ENCODE measurements at places on chromosomes 11 and 22.

DNA sequence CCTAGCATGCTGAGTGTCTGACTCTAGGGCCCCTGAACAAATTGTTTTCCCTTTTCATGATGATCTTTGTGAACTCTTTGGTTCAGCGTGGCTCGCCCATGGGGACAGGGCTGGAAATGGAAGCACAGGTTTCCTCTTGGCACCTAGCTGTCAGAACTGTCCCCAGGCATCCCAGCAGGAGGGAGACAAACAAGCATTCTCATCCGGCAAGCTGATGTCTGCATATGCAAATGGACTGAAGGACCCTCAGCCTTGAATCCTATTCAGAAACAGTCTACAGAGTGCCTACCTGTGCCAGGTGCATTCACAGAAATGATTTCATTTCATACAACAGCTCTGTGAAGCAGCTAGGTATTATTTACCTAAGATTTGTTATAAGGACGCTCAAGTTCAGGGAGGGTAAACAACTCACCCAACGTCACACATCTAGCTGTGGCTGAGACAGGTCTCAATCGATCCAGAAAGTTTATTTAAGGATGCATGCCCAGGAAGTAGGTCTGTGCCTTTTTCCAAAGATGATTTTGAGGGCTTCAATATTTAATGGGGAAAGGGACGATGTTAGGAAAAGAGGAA is 176.4 kb downstream of the KIRREL3 start:
- DNase-seq = peak; percentile 59

DNA sequence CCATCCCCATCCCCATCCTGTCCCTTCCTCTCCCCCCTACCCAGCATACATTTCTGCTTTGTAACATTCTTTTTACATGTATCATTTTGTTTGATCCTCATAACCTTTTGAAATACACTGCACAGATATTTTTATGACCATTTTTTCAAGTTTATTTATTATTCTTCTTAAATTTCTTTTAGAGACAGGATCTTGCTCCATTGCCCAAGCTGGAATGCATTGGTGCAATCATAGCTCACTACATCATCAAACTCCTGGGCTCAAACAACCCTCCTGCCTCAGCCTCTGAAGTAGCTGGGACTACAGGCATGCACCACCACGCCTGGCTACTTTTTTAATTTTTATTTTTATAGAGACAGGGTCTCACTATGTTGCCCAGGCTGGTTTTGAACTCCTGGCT is 99.4 kb upstream of the AKIP1 start:
- no peak for DNase-seq

DNA sequence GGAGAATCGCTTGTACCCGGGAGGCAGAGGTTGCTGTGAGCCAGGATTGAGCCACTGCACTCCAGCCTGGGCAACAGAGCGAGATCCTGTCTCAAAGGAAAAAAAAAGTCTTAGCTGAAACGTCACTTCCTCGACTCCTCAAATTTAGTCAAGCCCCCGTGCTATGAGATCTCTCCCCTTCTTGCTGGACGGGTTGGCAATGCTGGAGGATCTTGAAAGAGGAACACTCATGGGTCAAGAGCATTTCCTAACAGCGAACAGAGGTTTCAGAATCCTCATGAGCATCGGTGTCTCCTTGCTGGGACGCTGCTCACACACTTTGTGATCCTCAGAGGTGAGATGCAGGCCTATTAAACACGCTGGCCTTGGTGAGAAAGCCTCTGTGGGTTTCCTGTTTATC is 35.9 kb downstream of the APOL3 start:
- peak; percentile 0 for DNase-seq

GRCh38 chr22:34943830-34944229 is 122.1 kb upstream of the ISX start:
- no peak for DNase-seq

DNA sequence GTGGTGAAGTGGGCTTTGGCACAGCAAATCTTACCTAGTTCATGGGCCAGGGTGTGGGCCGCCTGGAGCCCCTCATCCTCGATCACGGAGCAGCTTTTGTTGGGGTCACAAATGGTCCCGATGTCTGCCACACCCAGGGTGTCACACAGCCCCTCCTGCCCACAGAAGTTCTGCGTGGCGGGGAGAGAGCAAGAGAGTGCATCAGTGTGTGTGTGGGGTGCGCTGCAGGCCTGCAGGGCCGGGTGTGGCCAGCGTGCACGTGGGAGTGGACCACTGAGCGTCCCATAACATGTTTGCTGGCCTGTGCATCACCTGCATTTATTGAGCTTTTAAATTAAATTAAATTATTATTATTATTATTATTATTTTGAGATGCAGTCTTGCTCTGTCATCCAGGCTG is 11.5 kb downstream of the ADAMTS8 start:
- no peak for DNase-seq

- no peak for DNase-seq
These were observed 5.4 kb downstream of the GRK2 start for GRCh38 chr11:67271541-67272284.

GRCh38 chr22:47456031-47456430 is 693.6 kb downstream of the TBC1D22A start:
- no peak for DNase-seq

- no peak for DNase-seq
These were observed 156.9 kb downstream of the NCAM1 start for GRCh38 chr11:113118104-113118503.

- no peak for DNase-seq
These were observed 122.9 kb upstream of the HSD17B12 start for GRCh38 chr11:43557553-43558110.

GRCh38 chr11:109644152-109644551 is 222.2 kb downstream of the C11orf87 start:
- DNase-seq = peak; percentile 19

- DNase-seq = no peak
These were observed 17.6 kb upstream of the NRGN start for GRCh38 chr11:124722176-124722575.

GRCh38 chr11:31812383-31813381 is 1.6 kb upstream of the PAX6 start:
- peak; percentile 73 for DNase-seq

- DNase-seq = no peak
These were observed 67.2 kb downstream of the SPATA19 start for GRCh38 chr11:133778161-133778560.

DNA sequence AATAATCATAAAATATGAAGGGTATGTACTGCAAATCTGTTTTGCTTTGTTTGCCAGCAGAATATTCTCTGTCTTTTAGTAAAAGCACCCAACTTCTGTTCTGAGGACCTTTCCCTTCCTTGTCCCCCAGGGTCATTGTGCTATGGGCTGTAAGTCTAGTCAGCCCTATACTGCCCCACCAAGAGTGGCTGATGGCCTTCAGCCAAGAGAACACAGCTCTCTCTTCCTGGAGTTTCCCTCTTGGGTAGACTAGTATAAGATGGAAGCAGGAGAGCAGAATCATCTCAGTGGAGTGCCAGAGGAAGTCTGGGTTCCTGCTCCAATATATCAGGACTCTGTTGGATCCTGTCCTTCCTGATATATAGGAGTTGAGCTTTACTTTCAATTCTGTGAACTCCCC is 29.0 kb downstream of the MMP13 start:
- no peak for DNase-seq

GRCh38 chr22:30574095-30574981 is at the start of gene GAL3ST1:
Gene GAL3ST1 (minus strand): TSS chr22:30574665. CDS start chr22:30557392, 17,273 bp downstream.
- DNase-seq = peak; percentile 68

DNA sequence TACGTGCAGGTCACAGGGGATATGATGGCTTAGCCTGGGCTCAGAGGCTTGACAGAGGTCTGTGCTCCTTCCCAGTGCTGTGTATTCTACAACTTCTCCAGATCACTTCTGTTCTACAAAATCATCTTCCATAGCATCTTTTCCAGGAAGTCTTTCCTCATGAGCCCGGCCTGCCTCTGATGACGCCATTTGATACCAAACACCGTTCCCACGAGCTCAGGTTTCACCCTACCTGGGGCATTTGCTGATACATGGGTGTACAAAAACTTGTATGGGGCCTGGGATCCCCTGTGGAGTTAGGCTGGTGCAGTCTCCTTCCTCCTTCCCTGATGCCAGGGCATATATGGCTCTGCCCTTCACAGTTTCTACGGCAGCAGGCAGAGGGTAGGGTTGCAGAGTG is 78.7 kb downstream of the NECTIN1 start:
- peak; percentile 33 for DNase-seq

DNA sequence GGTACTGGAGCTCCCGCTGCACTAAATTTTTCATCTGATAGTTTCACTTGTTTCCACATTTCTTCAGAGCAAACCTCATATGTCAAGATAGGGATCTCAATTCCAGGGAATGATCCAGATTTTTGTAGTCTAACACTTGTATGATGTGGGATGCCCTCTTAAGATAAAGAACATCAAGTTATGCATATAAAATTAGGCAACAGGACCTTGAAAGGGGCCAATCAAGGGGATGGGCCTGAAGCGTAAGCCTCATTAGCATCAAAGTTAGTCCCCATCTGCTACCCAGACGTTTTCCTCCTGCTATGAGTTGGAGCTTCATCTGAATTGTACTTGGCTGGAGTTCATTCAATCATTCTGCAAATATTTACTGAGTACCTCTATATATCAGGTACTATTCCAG is 17.5 kb downstream of the PDGFD start:
- peak; percentile 58 for DNase-seq

DNA sequence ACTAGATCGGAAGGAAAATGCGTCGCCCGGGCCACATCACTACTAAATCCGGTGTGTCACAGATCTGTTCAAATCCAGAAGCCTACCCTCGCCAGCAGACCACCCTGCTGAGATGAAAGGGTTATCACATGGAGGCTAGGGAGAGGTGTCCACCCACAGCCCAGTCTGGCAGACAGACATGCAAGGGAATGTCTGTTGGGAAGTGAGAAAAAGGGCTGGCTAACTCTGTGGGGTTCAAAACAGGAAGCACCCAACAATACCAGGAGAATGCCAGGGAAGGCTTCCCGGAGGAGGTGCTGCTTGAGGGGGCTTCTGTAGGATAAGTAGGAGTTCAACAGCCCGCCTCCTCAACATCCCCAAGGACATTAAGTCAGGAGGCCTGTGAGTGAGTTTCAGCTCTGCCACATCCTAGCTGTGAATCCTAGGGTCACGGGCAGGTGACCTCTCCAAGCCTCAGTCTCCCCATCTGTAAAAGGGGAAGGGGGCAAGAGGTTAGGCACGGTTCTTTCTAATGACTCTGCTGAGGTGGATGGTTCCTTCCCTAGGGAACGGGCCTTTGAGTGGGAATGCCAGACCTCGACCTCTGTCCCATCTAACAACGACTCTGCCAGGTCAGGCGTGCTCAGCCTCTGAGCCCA is 1.1 kb downstream of the TPST2 start:
- DNase-seq = no peak

GRCh38 chr11:38476808-38477575 is 1879.0 kb upstream of the RAG2 start:
- peak; percentile 33 for DNase-seq

GRCh38 chr11:92886243-92886905 is 83.1 kb upstream of the MTNR1B start:
- peak; percentile 88 for DNase-seq

DNA sequence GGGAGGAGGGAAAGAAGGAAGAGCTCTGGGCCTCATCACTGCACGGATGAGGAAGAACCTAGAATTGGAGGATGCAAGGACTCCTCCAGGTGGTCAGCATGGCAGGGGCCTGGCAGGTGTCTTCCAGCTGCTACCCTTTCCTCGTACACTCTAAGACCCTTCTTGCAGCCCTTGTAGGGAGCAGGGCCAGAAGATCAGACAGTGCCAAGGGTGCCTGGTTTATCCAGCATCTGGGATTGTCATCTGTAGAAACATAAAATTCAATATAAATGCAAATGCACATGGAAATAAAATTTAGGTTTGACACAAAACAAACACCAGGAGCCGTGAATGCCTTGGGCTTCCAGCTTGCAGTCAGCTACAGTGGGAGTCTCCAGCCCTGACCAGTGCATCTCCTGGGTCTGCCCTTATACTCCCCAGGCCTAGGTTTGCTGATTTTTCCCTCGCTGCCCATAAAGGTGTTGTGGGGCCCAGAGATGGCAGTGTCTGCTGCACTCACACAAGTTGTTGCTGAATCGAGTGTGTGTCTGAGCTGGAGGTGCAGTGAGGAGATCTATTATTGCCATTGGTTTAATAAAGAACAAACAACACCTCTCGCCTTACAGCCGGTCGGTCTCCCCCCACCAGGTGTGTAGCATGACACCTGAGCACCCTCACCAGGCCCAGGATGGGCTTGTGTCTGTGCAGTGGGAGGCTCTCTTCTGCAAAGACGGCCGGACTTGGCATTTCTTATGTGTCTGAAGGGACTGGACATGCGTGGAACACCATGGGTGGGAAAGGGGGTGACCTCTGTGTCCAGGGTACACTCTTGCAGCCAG is 87.1 kb downstream of the BCR start:
- peak; percentile 52 for DNase-seq

- no peak for DNase-seq
These were observed 13.8 kb downstream of the USP2 start for GRCh38 chr11:119367661-119368120.

DNA sequence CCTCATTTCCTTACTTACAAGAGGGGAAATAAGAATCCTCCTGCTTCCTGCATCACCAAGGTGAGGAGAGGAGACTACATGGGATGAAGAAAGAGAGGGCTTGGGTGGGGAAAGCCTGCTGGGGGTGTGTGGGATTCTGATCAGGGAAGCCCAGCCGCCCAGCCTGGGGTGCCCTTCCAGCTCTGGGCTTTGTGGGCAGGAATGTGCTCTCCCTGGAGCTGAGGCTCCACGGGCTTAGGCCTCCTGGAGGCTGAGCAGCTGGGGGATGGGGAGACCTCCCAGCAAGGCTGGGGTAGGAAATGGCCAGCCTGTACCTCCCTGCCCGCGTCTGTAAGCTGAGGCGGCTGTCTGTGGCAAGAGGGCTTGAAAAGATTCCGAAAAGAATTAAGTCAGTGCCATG is 206.1 kb downstream of the GRIK4 start:
- no peak for DNase-seq

DNA sequence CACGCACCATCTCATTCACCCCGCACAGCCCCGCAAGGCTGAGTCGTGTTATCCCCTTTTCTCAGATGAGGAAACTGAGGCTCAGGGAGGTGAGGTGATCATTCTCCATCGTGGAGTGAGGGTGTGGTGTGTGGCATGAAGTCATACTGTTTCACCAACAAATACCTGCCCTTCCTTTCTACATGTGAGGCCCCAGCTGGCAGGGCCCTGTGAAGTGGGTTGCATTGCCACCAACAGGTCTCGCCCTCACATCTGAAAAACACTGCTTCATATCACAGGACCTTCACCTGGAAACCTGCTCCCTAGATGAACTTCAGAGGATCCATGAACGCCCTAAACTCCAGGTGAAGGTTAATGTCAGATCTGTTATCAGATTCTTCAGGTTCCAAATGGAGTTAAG is 4.3 kb downstream of the SSTR3 start:
- no peak for DNase-seq

DNA sequence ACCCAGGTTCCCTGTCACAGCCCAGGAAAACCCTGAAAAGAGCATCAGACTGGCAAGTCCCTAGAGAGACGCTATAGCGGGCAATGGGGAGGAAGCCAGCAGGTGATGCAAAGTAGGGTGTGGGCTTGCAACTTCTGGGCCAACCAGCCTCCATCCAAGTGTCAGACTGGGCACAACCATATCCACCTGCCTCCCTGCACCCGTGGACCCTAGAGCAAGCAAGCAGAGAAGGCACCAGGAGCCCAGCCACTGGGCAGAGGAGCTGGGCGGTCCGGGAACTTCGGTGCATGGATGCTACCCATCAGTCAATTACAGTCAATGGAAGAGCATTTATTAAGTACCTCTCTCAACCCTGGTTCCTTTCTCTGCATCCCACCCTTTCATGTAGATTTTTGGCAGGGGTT is 2.8 kb downstream of the NECTIN1 start:
- DNase-seq = no peak

Data from DMS53 (cell line).